Caudate nucleus (tissue), 63 donors: ENCODE measurements at places on chromosomes 4 and X.
A peak's percentile ranks its signal among the peaks of the same experiment; 100 is the strongest.

DNA sequence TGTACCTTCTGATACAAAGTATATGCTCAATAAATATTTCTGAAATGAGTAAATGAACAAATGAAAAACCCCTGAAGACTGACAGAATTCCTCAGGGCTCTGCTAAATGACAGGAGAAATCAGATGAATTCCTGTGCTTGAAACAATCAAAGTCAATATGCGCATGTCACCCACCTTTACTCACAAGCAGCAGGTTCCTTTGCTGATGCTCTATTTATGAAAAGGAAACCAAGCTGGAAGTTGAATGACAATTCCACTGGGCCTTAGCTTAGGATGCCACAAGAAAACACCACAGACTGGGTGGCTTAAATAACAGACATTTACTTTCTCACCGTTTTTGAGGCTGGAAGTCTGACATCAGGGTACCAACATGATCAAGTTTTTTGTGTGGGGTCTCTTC, 477.5 kb upstream of the TEX13C start:
- no peak for DNase-seq

DNA sequence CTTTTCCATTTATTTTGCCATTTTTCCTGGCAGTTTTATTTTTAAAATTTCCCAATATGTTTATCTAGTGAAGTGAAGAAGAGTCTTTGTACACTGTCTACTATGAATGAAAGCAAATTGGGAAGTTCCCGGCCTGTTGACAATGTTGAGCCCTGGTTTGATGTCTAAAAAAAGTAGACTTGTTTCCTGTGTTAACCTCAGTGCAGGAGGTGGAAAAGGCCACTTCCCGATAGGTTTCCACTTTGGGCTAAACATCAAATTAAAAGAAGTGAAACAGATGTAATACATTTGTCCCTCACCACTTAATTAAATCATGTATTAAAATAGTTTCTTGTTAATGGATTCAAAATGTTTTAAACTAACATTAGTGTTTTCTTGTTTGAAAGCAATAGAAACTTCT, 30.0 kb downstream of the BBS12 start:
- DNase-seq: no peak

DNA sequence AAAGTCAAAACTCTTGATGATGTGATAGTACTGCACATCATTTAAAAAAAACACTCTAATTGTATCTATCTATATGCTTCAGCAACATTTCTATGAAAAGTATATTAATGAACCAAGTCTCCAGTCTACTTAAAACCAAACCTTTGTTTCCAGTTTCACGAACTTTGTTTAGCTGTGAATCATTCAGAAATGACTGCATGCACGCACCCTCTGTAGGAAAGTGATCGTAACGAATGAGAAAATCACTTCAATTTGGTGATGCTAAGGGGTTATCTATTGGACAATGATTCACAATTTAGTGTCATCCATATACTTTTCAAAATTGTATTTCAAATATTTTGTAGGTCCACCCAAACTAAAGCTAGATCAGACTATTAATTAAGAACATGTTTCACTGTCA, 157.6 kb downstream of the KLHL13 start:
- DNase-seq: no peak

- no peak for DNase-seq
These were observed 167.5 kb downstream of the PRKX start for GRCh38 chrX:3545901-3546300.

DNA sequence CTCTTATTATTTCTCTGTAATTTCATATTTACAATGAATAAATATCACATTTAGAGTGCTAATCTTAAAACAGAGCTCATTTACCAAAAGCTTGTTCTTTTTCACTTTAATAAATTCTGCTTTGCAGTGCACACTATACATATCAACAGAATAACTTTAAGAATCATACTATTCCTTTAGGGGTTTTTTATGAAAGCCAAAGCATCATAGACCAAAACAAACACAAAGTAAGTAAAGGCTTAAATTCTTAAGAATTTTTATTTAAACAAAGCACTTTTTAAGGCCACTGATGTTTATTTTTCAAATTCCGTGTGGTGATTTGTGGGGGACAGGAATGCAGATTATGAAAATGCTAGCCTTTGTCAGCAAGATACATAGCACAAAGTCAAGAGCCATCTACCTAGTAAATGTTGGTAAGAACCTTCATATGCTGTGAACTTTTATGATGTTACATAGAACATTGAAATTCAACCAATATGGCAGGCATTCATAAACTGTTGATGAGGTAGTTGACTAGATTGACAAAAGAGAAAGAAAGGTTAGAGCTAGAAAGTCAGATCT, 17.8 kb downstream of the TIGD2 start:
- no peak for DNase-seq

GRCh38 chr4:153137677-153138630, 66.3 kb upstream of the TRIM2 start:
- DNase-seq: no peak

GRCh38 chrX:11768039-11768438, 10.0 kb downstream of the MSL3 start:
- DNase-seq: no peak

DNA sequence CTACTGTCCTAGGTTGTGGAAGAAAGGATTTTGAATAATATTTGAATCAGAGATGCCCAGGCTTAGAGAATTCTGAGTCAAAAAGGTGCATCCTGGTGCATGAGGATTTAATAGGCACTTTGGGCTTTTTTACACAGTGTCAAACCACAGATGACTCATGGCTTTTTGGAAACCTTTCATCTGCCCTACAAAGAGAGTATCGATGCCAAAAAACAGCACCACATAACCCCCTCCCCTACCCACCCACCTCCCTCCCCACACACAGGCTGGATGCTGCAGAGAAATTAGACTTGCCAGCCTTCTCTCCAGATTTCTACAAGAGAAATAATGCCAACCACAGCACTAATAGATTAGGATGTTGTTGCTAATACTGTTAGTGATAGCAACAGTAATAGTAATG, 779.3 kb downstream of the NLGN4X start:
- DNase-seq: no peak

DNA sequence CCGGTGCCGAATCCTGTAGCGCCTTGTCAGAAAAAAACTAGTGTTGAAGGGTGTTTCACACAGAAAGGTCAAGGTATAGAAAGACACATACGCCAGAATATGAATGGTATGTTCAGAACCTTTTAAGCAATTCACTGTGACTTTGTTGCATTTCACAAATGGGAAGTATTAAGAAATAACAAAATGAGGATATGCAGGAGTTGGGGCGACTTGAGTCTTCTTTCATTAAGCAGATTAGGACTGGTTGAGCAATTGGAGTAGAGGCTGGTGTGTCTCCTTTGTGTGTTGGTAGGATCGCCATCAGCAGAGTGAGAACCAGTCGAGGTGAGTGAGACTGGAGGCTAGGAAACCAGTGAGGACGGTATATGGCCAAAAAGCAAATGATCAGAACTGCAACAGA, 1454.5 kb upstream of the TENM3 start:
- DNase-seq: no peak

DNA sequence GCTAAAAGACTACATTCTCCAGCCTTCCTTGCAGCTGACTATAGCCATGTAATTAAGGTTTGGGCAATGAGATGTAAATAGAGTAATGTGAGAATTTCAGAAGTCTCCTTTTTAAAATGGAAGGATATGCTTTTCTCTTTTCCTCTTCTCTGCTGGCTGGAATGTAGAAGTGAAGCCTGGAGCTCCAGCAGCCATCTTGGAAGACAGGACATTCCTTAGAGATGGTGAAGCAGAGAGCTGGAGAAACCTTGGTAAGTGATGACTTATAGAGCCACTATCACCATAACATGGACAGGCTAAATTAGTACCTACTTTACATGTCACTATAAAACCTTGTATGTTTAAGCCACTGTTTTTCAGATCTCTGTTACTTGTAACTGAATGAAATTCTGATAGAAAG, 48.0 kb downstream of the RASL11B start:
- DNase-seq: no peak

GRCh38 chr4:99061048-99061700, 27.4 kb downstream of the ADH5 start:
- no peak for DNase-seq

DNA sequence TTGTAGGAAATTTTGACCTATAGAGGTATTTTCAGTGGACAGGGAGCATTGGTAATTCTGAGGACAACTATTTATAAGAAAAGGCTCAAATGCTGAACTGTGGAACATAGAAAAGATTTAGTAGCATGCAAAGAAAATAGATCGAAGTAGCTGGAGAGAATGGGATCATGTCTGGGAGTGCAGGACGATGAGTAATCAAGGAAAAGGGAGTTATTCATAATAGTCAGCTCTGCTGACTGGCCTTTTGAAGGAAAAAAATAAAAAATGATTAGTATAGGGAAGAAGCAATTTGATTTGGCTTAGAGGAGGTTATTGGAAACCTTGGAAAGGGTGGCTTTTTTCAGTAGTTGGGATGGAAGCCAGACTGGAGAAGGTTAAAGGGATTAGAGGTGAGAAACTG, 22.9 kb upstream of the ANK2 start:
- DNase-seq: no peak

GRCh38 chr4:108155373-108155772, 13.4 kb downstream of the LEF1 start:
- no peak for DNase-seq

DNA sequence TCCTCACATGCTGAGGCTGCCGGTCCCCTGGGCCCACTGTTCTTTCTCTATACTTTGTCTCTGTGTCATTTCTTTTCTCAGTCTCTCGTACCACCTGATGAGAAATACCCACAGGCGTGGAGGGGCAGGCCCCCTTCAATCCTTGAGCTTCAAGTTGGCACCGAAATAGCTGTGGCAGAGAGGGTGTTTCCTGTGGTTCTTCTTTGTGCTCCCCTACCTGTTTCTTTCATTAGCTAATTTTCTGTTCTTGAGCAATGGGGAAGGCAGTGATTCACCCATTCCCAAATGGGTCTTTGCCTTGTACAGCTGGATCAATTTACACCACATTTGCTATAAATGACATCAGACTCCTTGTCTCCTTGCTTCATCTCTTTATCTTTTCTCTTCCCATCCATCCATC, 2.1 kb upstream of the CYSLTR1 start:
- no peak for DNase-seq

GRCh38 chr4:7179158-7179557, 13.2 kb upstream of the SORCS2 start:
- DNase-seq: no peak

GRCh38 chr4:40254608-40255392, 58.0 kb downstream of the RHOH start:
- peak; percentile 8 for DNase-seq

DNA sequence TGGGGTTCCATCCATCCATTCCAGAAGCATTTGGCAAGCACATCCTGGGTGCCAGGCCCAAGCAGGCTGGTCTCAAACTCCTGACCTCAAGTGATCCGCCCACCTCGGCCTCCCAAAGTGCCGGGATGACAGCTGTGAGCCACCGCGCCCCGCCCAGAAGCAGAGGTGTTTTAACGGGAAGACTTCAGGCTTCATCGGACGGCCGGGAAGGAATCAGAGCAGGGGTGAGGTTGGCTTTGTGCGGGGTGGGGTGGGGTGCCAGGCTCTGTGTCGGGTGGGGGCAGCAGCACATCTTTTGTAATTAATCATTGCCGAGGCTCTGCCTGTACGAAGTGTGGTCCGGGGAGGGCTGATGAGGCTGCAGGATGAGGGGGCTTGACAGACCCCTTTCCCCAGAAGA, 5.1 kb upstream of the SLC25A6 start:
- DNase-seq: no peak

GRCh38 chr4:83082777-83083176, 31.8 kb downstream of the PLAC8 start:
- DNase-seq: no peak

GRCh38 chr4:93394545-93395081, 433.9 kb upstream of the ATOH1 start:
- DNase-seq: no peak

DNA sequence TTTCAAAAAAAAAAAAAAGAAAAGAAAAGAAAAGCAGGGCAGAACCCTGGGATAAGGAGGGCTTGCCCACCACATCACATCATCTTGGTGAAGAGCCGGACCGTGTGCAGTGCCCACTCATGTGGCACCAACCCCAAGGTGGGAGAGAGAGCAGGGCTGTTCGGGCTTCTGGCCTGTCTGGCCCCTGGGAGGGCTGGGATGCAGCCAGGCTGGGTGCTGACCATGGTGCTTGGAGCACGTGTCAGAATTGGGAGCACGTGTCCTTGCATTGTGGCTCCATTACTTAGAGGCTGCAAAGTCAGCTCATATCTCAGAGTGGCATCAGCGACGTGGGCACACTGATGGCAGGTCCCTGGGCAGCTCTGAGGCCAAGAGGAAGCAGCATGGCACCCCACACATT, 100.9 kb upstream of the AFAP1 start:
- DNase-seq: no peak

DNA sequence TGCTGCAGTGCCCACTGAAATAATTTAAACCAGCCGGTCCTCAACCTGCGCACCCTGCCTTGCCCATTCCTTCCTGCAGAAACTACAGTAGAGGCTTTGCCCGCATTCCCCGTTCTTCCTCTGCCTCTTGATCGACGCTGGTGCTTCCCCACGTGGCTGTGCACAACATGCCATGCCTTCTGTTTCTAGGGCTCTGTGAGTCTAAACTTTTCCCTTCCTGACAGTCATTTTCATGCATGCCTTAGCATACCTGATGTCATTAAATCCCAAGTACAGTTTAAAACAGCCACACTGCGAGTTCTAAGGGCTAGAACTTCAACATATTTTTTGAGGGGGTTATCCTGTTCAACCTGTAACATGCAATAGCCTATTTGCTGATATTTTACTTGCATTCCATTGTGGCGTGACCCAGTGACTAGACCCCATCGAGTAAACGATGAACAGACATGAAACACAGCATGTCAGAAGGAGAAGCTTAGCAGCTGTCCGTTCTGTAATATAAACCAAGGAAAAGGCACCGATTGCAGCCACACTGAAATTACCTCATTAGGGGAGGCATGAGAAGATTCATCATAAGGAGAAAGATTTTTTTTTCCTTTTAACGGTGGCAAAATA, 232.5 kb downstream of the ARHGAP10 start:
- DNase-seq: no peak

GRCh38 chr4:81833576-81833975, 361.9 kb upstream of the RASGEF1B start:
- DNase-seq: no peak

GRCh38 chr4:23269566-23269965, 576.8 kb downstream of the GBA3 start:
- no peak for DNase-seq

- no peak for DNase-seq
These were observed 101.3 kb downstream of the RTL5 start for GRCh38 chrX:72030431-72030830.

DNA sequence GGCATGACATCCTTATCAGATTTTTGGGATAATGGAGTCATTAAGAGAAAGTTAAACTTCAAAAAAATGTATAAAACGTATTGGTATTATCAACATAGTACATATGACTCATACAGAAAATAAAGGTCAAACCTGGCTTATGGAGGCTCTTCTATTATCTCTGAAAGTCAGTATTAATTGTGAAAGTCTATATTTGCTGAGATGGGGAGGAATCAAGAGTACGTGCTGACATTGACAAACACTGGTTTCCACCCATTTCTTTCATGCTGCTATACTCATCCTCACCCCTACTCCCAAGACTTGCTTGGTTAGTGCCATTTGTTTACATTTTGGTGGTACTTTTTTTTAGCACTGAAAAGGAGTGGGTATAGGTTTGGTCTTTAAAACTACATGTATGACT, 30.8 kb upstream of the PLA2G12A start:
- DNase-seq: no peak
